ENCODE measurements at places on chromosomes 13 and 19.
A peak's percentile ranks its signal among the peaks of the same experiment; 100 is the strongest.

DNA sequence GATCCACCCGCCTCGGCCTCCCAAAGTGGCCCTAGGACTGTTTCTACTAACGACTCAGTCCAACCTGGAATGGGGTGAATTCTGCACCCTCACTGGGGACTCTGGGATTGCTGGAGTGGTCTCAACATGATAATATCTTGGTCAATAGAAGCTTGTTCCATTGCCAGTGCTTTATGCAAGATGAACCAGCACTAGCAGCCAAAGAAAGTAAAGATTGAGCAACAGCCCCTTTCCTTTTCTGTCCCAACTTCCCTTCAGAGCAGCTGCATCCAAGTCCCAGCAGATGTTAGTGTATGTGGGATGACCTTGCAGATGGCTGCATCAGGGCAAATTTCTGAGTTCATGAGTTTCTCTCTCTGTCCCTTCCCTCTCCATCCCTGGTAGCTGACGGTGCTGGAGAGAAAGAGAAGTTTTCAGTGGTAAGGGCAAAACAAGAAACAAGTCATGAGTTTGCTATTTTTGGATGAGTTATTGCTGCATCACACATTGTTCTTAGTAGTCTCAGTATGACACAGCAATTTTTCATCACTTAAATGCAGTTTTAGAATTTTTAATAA, 183.6 kb upstream of the EDNRB start:
- no peak for DNase-seq

DNA sequence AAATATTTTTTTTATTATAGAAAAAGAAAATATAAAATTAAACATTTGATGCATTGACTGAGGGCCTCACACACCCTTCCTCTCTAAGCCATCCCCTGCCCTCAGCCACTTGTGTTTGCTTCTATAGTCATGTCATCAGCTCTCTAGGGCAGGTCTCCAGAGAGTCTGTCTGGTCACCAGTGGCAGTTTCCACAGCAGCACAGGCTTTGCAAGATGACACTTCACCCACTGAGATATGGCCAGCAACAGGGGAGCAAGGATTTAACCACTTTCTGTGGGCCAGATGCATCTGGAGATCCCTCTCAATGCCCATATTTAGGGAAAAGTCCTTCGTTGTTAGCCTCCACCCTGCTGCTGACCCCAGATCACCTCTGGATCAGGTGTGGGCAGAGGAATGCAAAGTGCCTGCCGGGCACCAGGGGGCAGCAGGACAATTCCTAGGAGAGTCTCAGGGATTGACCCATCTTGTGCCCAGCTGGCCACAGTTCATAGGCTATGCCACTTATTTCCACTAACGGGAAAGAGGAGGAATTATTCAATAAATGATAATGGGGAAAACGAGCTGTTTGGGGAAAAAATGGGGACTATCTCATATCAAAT, 4.8 kb downstream of the ABCC4 start:
- no peak for DNase-seq

GRCh38 chr13:46668302-46668720, 115.3 kb downstream of the LRCH1 start:
- no peak for DNase-seq

DNA sequence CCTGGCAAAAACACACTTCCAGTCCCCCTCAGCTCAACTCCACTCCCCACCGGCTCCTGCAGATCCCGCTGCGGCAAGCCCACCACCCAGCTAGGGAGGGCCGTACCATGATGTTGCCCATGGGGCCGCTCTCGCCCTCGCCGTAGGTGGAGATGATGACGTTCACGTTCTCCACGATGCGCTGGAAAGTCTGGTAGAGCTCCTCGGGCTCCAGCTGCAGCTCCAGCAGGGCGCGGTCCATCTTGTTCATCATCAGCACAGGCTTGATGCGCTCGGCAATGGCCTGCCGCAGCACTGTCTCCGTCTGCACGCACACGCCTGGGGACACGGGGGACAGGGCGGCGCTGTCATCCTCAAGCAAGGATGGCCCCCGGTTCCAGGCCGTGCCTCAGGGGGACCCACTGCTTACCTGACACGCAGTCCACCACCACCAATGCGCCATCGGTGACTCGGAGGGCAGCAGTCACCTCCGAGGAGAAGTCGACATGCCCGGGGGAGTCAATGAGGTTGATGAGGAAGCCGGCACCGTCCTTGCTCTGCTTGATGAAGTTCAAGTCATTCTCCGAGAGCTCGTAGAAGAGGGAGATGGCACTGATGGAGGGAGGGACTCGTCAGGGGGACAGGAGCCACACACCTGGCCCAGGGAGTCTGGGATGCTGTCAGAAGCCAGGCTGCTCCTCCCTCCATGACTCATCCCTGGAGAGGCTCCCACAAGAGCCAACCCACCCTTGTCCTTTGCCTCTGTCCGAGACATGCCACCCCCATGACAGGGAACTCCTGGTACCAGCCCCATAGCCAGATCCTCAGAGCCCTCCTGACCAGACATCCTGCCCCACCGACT, 2.3 kb downstream of the EEF2 start:
- DNase-seq = peak; percentile 23

DNA sequence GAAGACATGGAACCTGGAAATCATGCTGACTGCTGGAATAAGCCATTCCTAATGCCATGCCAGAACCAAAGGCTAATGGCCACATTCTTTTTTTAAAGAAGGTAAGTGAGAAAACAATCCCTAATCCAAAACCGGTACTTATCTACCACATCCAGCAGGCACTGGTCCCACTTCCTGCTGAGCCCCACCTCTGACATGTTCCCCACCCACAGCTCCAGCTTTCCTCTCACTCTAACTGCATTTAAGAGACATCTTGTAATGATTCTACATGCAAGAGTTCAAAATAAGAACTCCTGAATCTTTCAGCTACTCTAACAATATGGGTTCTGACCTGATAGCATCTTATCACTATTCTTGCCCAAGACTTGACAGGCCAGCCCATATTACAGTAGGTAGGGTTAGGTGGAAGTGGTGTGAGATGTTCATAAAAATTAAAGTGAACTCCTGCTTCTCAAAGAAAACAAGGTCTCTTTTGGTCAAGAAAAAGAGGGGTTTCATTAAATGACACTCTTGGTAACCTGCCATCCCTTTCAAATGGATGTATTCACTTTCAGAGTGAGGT, 41.9 kb downstream of the N4BP2L2 start:
- DNase-seq = no peak

- DNase-seq = no peak
These were observed 137.3 kb upstream of the FNDC3A start for GRCh38 chr13:48838193-48838973.

DNA sequence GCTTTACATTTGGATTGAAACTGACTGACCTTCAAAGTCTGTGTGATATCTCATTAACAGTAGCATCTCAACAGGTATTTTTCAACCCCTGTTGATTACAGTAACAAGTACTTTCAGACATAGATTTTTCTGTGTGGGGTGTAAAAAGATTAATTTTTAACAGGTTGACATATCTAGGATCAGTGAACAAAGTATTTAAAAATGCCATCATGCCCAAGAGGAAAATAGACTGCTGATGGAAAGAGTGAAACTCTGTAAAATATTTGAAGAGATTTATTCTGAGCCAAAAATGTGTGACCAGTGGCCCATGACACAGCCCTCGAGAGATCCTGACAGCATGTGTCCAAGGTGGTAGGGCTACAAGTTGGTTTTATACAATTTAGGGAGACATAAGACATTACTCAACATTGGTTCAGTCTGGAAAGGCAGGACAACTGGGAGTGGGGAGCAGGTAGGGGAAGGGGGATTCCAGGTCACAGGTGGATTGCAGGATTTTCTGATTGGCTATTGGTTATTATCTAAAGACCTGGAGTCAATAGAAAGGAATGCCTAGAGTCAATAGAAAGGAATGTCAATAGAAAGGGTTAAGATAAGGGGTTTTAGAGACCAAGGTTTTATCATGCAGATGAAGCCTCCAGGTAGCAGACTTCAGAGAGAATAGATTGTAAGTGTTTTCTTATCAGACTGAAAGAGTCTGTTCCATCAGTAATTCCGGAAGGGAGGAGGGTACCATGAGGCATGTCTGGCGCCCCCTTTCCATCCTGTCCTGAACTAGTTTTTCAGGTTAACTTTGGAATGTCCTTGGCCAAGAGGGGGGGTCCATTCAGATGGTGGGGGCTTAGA, 29.1 kb downstream of the TNFRSF19 start:
- DNase-seq = no peak

DNA sequence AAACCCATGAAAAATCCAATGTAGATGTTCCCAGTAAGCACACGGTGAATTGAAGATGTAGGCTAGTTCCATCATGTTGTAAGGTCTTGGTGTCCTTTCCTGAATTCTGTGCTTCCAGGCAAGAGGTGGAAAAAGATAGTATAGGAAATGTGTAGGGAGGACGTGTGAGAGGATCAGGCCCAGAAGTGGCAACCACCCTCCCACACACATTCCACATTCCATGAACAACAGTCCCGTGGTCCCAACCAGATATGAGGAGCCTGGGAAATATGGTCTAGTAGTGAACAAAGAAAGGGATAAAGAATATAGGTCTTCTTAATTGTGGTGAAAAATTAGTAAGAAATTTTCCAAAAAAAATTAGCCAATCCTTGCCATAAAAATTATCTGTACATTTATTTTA, 1254.2 kb upstream of the SLC10A2 start:
- DNase-seq = no peak

DNA sequence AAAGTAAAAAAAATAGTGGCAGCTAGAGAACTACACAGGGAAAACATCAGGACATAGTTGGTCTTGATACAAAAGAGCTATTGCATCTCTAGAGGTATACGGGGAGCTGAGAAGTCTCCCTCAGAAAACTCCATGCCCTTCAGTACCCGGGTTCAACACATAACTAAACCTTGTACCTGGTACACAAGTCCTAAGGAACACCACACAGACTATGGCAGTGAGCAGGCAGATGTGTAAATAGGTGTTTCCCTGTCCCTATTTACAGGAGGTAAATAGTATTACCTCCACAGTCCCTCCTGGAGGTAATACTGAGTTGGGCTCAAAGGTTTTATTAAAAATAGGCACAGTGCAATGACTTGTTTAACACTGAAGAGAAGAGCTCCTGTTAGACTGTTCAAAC, 5.9 kb downstream of the FGF14 start:
- no peak for DNase-seq

DNA sequence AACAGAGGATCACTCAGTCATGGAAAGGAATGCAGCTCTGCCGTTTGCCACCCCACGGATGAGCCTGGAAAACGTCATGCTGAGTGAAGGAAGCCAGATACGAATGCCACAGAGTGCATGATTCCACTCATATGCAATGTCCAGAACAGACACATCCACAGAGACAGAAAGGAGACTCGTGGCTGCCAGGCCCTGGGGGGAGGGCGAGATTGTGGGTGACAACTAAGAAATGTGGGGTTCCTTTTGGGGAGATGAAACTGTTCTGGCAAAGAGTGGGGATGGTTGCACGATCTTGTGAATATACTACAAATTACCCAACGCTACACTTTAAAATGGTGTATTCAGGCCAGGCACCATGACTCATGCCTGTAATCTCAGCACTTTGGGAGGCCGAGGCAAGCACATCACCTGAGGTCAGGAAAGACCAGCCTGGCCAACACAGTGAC, 27.2 kb upstream of the NAPA start:
- DNase-seq = no peak

GRCh38 chr19:7391218-7391670, 42.5 kb downstream of the ARHGEF18 start:
- no peak for DNase-seq

DNA sequence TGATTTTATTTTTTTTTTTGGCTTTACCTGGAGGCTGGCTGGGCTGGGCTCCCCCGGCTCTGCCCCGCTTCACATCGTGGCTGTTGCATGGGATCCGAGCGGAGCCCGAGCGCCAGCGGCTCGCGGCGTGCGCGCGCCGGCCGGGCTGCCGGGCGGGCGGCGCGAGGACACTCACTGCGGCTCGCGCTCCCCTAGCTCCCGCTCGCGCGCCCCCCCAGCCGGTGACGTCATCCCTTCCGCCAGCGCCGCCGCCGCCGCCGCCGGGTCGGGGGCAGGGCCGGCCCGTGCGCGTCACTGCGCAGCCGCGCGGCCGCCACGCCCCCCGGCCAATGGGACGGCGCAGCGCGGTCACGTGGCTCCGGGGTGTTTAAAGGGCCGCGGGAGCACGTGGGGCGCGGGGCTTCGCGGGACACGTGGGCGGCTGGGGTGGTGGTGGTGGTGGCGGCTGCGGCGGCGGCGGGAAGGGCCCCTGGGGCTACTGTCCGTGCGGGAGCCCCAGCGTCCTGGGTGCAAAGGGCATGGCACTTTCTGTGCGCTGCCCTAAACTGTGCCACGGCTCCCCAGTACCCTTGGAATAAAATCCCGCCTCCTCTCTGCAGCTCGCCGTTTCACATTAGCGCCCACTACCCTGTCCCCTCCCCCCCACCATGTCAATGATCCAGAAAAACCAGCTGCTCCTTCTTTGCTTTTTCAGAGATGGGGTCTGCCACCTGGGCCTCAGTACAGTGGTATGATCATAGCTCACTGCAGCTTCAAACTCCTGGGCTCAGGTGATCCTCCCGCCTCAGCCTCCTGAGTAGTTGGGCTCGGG, at the start of gene PTPRS:
Gene PTPRS (minus strand): TSS at position 176 of the 811 bp plus-strand sequence. CDS start 54,672 bp downstream, outside the sequence.
- DNase-seq = peak; percentile 86

DNA sequence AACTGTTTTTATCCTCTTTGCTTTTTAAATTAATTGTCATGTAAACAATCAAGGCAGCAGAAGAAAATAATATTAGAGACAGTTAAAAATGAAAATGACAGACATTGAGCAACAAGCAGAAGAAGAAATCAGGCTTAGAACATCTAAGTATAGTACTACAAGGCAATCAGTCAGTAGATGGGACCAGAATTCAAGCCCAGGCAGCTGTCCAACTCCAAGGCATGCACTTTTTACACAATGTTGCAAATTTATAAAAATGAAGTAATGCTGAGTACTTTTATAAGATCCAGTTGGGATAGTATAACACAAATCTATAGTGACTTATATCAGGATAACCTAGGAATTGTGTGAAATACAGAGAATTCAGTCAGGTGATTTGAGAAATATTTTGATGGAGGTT, 2815.8 kb downstream of the PCDH9 start:
- no peak for DNase-seq

All from GM12891 (cell line).